ENCODE measurements at places on chromosomes 3 and 15.

GRCh38 chr3:170483485-170484262, 65.0 kb downstream of the CLDN11 start:
- peak; percentile 79 for DNase-seq

DNA sequence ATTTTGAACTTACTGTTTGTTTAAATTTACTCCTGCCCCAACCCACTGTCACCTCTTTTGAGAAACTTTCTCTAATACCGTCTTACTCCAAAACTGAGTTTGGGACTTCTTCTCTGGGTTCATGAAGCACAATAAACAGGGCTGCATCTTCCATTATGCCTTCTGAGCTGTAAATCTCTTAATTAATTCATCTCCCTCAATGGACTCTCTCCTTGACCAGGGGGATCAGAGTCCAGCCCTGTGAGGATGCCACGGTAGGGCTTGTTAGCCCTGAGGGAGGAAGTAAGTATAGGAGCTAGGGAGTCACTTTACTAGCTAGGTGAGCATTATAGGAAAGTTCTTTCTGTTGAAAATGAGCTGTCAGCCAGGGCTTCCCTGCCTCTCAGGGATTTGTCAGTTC, 299.3 kb upstream of the SATB1 start:
- DNase-seq = no peak

- no peak for DNase-seq
Measured at GRCh38 chr3:122033023-122033422, 11.0 kb upstream of the ILDR1 start.

- DNase-seq = no peak
Measured at GRCh38 chr3:31307131-31307785, 225.5 kb upstream of the STT3B start.

DNA sequence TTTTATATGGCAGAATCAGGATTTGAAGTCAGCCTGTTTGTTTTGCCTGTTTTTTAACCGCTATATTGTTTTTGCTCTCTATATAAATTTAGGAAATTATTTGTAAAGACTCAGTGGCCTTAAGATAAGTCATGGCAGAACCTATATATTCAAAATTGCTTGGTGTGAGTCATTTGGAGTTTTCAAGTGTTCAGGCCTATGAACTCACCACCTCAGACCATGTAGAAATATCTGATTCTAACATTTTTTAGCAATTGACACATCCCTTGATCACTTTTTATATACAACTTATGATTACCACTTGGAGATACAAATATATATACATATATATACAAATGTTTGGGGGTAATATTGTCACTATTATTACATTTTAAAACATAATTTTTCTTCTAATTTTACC, 95.7 kb downstream of the VGLL3 start:
- DNase-seq = no peak

DNA sequence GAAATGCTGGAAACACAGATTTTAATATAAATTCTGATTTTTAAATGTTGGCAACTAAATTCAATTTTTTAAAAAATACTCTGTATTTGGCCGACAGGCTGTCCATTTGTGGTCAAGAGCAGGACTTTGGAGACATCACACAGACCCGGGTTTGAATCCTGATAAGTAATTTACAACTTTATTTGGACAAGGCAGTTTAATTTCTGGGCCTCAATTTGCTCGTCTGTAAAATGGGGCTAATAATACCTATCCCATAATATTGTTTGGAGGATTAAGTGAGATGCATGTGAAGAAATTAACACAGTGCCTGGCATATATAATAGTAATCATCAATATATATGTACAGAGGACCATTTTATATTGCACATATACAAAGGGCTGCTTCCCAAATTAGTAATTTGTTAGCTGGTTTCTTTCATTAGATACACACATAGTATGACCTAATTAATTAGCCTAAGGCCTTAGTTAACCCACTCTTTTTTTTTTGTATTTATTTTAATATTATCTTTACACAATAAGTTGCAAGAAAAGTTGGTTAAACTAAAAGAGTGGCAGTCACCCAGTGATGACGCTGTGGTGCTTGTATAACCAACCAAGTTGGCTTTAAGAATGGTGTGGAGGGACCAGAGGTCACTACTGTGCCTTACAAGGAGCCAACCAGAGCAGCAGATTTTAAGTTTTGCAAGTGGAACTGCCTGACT, 665 bp downstream of the PIGB start:
- no peak for DNase-seq

- DNase-seq = peak; percentile 74
Measured at GRCh38 chr3:106609666-106610301, 741.0 kb upstream of the CBLB start.

GRCh38 chr3:14235003-14235911, 56.6 kb downstream of the LSM3 start:
- DNase-seq = no peak

DNA sequence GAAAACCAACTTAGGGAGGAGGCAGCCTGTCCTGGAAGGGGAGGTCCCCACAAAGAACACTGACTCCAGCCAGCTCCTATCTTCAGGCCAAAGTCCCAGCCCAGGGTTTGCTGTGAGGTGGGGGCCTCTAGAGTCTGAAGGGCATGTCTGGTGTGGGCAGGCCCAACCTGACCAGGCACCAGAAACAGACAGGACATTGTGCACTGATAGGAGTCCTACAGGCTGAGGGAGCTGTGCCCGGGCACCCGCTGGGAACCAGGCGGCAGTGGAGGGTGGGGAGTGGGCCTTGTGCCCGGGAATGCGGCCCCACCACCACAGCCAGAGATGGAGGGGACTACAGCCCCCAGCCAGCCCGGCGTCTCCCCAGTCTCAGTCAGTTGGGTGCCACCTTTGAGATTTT, 161.4 kb downstream of the WNT7A start:
- DNase-seq = no peak

All from SK-N-DZ (cell line).